ENCODE measurements at places on chromosomes 2 and 18. TPM values are rescaled to one million over a fixed set of nuclear protein-coding genes. Genes with fewer than 3 reads are reported as not detected.

Gene C2orf15
- total RNA-seq, result 11.3 TPM

Gene HOXD4
- total RNA-seq, result 1.2 TPM

DNA sequence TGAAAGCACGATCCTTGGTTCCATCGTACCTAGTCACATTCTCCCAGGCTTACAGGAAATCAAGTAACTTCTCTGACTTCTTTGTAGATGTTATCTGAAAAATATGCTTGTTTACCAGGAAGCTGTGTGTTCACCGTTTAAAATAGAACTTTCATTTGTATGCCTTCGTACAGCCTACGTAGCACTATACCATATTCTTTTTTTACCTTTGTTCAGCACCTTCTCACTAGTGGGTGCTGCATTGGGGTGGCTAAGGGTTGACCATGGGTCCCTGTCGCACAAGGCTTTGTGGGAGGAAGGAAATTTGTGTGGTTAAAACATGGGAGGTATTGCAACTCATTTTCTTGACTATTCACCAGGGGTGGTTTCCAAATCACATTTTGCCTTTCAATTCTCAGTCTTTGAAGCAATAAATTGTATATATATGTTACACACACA lies 16.6 kb downstream of the MALT1 start:
- no peak for DNase-seq

- peak; percentile 72 for DNase-seq
These were observed 7.3 kb downstream of the COQ10B start for GRCh38 chr2:197460649-197461048.

DNA sequence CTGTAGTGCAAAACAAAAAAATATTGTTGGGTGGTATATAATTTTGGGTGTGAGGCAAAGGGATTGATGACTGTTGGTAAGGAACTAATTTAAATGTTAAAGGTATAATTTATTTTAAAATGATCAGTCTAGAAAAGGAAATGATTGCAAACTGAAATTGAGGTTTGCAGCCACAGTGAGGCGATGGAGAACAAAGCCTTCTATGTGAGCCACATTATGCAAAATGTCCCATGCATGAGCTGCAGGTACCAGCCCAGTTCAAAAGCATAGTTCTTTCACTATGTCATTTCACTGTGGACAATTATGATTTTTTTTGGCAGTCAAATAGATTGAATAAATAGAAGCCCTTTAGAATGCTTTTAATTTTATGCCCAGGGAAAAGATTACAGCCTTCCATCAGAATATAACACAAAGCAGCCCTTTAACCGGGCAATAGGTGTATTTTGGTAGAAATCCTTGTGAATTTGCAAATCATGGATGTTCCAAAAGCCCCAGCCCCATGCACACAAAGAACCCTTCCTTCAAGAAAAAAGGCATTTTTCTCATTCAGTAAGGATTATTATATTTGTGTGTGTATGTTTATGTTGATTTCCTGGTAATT lies 1.7 kb downstream of the MAP2 start:
- DNase-seq, result no peak

DNA sequence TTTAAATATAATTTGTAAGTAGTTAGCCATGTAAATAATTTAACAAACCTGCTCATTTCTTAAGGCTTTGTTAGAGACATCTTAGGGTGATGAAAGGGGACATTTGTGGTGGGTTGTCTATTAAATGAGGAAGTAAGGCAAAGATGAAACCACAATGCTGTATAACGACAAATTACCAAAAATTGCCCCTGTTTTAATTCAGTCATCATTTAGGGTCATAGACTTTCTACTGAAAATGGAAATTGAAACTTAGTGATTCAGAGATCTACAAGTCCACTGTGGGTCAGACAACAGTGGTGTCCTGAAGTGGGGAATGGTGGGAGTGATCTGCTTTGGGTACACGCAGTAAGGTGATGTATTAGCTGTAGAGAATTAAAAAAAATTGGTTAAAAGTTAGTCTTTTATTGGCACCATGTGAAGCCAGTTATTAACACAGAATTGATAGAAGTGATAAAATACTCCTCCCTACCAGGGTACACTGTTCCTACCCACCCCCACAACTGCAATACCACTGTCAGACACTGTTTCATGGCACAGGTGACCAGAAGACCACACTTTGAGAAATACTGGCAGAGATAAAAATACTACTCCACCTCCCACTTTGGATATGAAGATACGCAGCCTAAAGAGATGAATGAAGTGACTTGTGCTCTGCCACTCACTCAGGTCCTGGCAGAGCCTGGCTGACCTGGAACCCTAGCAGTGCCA lies 13.4 kb downstream of the CERS6 start:
- no peak for DNase-seq

GRCh38 chr2:27765621-27766286 lies 5.8 kb upstream of the MRPL33 start:
- peak; percentile 96 for DNase-seq

- DNase-seq, result no peak
These were observed 283.1 kb upstream of the CHAC2 start for GRCh38 chr2:53484531-53484930.

GRCh38 chr2:227479865-227480475 lies 8.0 kb downstream of the AGFG1 start:
- no peak for DNase-seq

DNA sequence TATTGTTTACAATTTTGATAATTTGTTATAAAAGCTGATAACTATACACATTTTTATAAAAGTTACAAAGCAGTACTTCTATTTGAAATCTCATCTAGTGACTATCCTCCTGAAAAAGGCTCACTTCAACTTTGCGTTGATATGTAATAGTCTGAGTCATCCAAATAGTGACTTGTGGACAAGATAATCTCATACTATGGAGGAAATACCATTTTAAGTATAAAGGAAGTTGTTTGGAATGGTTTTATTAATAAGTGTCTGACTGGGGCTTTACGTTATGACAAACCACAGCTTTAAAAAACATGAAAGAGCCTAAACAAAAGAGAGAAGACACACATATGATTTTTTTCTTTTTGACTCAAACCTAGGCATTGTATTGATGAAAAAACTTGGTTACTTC lies 272.3 kb upstream of the COL3A1 start:
- DNase-seq, result no peak

Gene PID1
- total RNA-seq, result 11.3 TPM

Gene CHRNG
- not detected for total RNA-seq

Gene STRADB
- 49.0 TPM for total RNA-seq

DNA sequence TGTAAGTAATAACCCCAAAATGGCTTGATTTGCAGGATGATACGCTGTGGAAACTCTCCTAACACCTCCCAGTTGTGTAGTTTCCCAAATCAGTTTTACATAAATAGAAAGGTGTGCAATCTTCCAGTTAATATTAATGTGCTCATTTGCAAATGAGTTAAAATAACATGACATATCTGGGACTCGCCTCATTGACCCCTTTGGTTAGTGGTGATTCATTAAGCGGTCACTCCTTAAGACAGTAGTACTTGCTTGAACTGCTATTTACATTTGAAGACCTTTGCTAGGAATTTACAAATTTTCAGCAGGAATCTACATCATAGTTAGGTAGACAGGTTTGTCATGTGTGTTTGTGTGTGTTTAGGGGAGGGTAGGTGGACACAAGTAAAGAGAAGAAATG lies 1367.7 kb upstream of the CELF4 start:
- no peak for DNase-seq

GRCh38 chr18:7068871-7069590 lies 48.6 kb downstream of the LAMA1 start:
- DNase-seq, result peak; percentile 47

GRCh38 chr18:8813611-8814010 lies 108.3 kb downstream of the MTCL1 start:
- DNase-seq, result no peak

GRCh38 chr2:130251535-130251872 lies 53.3 kb upstream of the TUBA3E start:
- no peak for DNase-seq
